ENCODE measurements at places on chromosomes 12 and 14.

- DNase-seq: no peak
Measured at GRCh38 chr12:62934799-62935674, at the start of gene PPM1H. Gene PPM1H (minus strand): TSS chr12:62935150. CDS start chr12:62934736, 414 bp downstream.

DNA sequence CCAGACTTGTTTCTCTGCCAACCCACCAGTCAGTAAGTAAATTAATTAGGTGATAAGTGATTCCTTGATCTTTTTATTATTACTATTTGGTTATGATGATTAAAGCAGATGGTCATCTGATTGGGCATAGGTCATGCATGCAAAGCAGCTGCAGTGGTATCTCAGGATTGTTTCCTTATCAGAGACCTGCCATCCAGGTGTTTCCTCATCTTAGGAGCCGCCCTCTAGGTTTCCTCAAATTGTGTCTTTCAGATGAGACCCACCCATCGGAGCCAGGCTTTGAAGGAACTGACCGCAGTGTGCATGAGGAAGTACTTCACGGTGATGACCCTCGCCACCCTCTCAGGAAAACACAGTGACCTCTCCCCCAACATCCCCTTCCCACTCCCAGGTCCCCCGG, 63.3 kb downstream of the ZFP36L1 start:
- DNase-seq: no peak

- no peak for DNase-seq
Measured at GRCh38 chr12:86254399-86255107, 1.6 kb downstream of the MGAT4C start.

- DNase-seq: no peak
Measured at GRCh38 chr14:90579816-90580215, 183.0 kb downstream of the CALM1 start.

- DNase-seq: no peak
Measured at GRCh38 chr12:99767809-99768208, 120.3 kb downstream of the GARIN6 start.

DNA sequence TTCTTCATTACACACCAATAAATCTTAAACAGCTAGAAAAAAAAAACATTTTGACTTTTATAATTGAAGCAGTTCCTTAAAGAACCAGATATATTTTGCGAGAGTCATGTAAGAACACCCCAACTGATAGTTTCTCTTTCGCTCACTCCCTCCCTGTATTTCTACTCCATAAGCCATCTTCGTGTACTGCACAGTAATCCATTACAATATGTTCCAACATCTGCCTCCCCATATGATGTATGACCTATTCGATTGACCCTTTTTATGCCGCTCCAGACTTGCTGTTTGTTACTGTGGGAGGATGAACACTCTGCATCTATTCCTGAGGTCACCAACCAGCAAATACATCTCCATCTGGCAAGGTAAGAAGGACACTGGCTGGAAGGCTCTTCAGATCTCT, 331.7 kb downstream of the SOX5 start:
- DNase-seq: no peak

GRCh38 chr12:56721216-56721615, 3.9 kb downstream of the NACA start:
- no peak for DNase-seq

- DNase-seq: no peak
Measured at GRCh38 chr12:25186788-25187402, 8.1 kb downstream of the DNAI7 start.

DNA sequence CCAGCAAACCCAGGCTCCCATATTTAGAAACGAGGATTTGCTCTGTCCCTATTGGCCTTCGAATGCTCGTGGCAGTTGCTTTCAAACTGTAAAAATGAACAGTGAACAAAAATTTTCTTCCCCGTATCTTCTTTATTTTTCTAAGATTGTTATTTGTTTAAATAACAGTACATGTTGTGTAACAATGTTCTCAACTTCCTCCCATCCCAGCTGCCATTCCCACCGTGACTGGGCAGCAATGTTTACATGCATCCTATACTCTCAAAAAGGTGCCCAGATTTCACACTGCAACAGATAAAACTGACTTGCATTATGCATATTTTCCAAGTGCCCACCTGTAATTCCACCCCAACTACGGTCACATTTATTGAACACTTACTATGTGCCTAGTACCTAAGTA, 12.8 kb downstream of the VCPKMT start:
- no peak for DNase-seq

- no peak for DNase-seq
Measured at GRCh38 chr14:35766700-35767082, 42.4 kb downstream of the RALGAPA1 start.

DNA sequence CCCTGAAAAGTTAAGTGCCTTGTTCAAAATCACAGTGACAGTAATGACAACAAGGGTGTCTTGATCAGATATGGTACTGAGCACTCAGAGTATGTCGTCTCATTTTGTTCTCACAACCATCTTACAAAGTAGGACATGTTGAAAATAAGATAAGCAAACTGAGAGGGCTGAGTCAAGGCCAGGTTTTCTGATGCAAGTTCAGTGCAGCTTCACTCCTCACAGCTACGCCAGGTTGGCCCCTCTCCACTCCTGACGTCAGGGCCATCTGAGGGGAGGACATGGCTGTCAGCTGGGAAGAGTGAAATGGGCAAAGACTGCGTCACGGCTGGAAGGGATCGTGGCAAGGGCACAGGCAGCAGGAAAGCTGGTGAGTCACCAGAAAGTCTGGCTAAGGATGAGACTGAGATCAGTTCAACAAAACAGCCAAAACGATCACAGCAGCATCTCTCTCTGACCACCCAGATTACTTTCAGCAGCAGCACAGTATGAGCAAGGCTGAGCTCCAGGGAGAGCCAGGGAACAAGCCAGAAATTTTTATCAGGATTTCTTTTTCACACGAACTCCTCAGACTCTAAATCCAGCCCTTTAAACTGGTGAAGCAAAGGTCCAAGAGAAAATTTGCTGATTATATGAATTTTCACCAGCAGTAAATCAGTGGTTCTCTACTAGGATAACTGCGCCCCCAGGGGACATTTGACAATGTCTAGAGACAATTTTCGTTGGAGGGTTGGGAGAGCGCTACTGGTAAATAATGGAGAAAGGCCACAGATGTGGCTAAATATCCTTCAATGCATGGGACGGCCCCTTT, 297.9 kb upstream of the AMIGO2 start:
- DNase-seq: no peak

GRCh38 chr12:112900298-112901145, 6.2 kb upstream of the OAS1 start:
- DNase-seq: no peak

DNA sequence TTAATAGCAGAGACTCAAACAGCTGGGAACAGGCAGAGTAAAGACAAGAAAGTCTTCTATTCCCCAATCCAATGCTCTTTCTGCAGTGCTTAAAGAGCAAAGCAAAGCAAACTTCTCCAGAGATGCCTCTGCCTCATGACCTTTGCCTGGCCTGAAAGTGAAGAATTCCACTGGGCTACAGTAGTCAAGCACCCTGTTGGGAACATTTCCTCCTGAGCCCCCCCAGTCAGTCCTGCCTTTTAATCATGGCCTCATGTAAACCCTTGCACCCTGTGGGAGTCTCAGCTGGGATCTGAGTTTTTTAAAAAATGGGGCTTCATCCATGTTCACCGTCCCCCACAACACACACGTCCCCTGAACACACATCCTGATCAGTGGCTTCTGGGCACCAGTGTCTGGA, 62.7 kb upstream of the TSPAN11 start:
- DNase-seq: no peak

- DNase-seq: no peak
Measured at GRCh38 chr12:104668274-104668718, 211.5 kb downstream of the CHST11 start.

DNA sequence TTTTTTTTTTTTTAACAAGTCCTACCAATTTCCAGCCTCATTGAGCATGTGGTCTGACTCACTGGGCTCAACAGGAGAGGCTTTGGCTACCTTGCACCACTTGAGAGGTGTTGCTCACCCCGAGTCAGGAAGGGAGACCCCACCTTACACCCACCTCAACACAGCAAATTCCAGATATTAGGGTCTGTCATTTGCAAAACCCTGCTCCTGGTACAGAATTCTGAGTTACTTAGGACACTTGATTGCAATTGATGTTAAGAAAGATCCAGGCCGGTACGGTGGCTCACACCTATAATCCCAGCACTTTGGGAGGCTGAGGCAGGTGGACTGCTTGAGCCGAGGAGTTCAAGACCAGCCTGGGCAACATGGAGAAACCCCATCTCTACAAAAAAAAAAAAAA, 14.1 kb downstream of the DGLUCY start:
- no peak for DNase-seq

- DNase-seq: no peak
Measured at GRCh38 chr12:43102546-43103264, 449.3 kb downstream of the ADAMTS20 start.

- no peak for DNase-seq
Measured at GRCh38 chr12:86228656-86229055, 27.5 kb downstream of the MGAT4C start.

DNA sequence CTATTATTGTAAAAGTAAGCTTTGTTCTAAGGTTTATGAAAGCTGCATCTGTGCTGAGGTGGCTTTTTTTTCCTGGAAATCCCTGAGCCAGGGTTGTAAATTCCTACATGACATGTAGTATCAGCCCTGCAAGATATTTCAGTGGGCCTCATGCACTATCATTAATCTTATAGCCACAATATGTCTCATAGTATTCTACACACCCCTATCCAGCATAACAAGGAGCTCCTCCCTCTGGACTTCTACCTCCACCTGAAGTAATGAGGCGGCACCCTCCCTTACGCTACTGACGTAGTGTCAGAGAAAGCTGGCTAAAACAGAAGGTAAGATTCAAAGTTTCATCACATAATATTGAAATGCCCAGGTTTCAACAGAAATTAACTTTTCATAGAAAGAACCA, 35.5 kb downstream of the SLC5A8 start:
- no peak for DNase-seq

DNA sequence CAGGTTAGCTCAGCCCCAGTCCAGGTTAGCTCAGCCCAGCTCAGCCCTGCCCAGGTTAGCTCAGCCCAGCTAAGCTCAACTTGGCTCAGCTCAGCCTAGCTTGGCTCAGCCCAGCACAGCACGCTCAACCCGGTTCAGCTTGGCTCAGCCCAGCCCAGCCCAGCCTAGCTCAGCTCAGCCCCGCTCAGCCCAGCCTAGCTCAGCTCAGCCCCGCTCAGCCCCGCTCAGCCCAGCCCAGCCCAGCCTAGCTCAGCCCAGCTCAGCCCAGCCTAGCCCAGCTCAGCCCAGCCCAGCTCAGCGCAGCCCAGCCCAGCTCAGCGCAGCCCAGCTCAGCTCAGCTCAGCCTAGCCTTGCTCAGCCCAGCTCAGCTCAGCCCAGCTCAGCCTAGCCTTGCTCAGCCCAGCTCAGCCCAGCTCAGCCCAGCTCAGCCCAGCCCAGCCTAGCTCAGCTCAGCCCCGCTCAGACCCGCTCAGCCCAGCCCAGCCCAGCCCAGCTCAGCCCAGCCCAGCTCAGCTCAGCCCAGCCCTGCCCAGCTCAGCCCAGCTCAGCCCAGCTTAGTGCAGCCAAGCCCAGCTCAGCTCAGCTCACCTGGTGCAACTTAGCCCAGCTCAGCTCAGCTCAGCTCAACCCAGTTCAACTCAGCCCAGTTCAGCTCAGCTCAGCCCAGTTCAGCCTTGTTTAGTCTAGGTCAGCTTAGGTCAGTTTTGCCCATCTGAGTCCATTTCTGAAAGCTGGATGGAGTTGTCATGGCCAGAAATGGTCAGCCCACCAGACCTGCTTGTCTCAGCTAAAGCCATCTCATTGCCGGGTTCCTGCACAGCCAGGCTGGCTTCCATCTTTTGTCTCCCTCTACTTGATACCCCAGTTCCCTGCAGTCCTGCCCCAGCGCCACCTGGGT, 333.6 kb downstream of the TMEM121 start:
- DNase-seq: peak; percentile 80

- DNase-seq: no peak
Measured at GRCh38 chr12:10179776-10180181, 947 bp downstream of the TMEM52B start.

DNA sequence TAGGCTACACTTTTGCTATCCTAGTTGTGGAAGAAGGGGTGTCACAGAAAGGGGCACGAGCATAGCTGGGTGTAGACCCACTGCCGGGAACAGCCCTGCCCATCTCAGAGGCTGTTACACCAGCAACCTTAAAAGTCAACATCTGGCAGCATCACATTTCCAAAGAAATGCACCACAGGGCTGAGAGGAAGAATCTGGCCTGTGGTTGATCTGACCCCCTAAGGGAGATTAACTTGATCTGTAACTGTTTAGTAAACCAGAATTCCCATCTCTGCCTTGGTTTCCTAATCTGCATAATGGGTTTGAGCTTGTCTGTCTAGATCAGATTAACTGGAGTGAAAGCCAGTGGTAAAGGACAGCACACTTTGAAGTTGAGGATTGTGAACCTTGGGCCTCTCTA, 1.3 kb downstream of the LRP1-AS start:
- no peak for DNase-seq

- DNase-seq: no peak
Measured at GRCh38 chr12:122947352-122947792, 18.9 kb downstream of the ABCB9 start.

GRCh38 chr12:86006727-86007126, 132.6 kb downstream of the NTS start:
- no peak for DNase-seq

DNA sequence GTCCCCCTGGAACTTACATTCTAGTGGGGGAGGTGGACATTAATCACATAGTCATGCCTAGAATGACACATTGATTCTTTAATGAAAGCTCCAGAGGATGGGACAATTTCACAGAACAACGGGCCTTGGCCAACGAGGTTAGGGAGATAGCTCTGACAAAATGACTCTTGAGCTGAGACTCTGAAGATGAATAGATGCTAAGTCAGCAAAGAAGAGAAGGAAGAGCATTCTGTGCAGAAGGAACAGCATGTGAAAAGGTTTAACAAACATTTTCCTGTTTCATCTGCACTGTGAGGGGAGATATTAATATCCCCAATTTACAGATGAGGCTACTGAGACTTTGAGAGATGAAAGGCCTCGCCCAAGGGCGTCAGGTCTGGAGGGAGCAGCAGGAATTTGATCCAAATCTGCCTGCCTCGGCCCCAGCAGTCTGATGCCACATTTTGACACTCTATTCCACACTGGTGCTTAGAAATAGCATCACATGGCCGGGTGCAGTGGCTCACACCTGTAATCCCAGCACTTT, 193.6 kb downstream of the RBM19 start:
- DNase-seq: no peak

DNA sequence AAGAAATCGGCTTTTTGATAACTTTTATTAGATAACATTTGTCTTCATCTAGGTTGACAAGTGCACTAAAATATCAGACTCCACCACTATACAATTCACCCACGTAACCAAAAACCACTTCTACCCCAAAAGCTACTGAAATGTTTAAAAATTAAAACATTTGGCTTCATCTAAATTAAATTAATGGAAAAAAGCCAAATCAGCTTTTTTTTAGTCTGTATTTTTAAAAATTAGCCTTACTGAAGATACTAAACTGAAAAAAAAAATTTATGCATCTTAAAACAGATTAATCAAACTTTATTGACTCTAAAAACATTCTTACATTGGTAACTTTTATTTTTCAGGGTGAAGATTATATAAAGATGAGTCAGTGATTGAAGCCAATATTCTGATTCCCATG, 30.0 kb downstream of the CREBL2 start:
- DNase-seq: no peak

GRCh38 chr14:93688239-93688666, 100.0 kb downstream of the PRIMA1 start:
- DNase-seq: no peak

- DNase-seq: no peak
Measured at GRCh38 chr12:106908561-106908960, 47.1 kb upstream of the TMEM263 start.

GRCh38 chr14:22819151-22819988, 4.1 kb upstream of the SLC7A7 start:
- no peak for DNase-seq

Measured in T-helper 2 cell (primary cell).